ENCODE measurements at places on chromosomes 2 and 18.

- DNase-seq: no peak
These were observed 64.0 kb downstream of the LRRTM4 start for GRCh38 chr2:77458216-77458615.

DNA sequence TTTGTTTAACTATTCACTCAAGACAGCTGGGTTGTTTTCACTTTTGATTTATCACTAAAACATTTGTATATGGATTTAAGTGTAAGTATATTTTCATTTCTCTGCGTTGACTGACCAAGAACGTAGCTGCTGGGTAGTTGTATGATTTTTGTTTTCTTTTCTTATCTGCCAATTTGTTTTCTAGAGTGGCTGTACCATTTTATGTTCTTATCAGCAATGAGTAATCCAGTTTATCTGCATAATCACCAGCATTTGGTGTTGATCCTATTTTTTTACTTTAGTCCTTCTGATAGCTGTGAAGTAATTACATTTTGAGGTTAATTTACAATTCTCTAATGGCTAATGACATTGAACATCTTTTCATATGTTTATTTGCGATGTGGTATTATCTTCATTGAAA lies 1178.4 kb upstream of the TMEFF2 start:
- no peak for DNase-seq

DNA sequence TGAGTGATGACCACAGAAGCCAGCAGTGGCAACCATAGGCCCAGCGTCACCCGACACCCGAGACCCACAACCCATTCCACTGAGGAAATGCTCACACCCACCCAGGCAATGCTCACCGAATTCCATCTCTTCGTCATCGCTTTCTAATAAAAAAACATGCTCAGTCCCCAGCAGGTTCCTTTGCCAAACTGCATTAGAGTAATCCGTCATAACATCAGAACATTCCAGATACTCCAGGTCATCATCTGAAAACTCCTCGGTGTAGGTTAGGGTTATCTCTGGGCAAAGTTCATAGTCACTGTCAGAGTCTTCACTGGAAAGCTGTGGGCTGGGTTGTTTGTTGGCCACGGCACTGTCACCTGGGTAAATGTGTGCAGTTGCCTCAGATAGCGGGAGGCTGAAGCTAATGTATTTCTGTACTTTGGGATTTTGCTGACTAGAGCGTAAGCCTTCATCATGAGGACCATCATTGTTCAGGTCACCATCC lies 49.3 kb downstream of the ALPK2 start:
- no peak for DNase-seq

- DNase-seq: no peak
These were observed 76.0 kb downstream of the CD8B2 start for GRCh38 chr2:106563195-106563594.
